ENCODE measurements at places on chromosomes 12 and 14.
A peak's percentile ranks its signal among the peaks of the same experiment; 100 is the strongest.

DNA sequence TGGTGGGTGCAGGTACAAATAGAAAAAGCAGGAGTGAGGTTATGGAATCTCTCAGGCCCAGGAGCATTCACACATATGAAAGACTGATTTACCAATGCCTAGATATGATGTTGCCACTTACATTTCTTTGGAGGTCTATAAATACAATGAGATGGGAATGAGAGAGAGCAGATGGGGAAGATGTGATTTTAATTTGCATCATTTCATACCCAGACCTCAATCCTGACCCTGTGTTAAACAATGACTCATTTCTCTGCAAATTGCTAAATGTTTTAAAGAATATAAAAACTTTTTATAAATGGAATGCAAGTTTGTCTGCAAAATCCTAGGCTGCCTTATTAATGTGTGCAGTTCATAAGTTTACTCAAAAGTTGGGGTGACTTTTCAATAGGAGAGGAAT is 38.6 kb upstream of the GNG2 start:
- DNase-seq = no peak

GRCh38 chr12:8849876-8850275 is 27.5 kb downstream of the A2ML1 start:
- DNase-seq = no peak

GRCh38 chr14:24285351-24285750 is 14.0 kb upstream of the RABGGTA start:
- DNase-seq = no peak

DNA sequence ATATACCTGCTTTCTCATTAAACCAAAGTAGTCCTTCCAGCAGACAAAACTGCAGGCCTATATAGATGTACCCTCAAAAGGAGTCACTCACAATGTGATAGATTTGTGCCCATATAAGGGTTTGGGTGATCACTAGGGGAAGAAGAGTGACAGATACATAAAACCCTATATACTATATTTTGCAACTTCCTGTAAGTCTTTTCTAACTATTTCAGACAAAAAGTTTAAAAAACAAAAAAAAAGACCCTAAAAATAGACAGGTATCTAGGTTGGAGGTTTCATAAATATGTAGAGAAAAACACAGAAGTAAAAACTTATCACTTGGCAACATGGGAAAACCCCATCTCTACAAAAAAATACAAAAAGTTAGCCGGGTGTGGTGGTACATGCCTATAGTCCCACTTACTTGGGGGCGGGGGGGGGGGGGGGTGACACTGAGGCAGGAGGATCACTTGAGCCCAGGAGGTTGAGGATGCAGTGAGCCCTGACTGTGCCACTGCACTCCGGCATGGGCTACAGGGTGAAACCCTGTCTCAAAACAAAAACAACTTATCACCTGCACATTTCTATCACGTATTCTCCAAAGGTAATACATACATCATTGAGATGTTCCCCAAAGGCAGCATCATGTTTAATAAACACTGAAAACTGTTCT is 2.9 kb downstream of the VCPKMT start:
- no peak for DNase-seq

DNA sequence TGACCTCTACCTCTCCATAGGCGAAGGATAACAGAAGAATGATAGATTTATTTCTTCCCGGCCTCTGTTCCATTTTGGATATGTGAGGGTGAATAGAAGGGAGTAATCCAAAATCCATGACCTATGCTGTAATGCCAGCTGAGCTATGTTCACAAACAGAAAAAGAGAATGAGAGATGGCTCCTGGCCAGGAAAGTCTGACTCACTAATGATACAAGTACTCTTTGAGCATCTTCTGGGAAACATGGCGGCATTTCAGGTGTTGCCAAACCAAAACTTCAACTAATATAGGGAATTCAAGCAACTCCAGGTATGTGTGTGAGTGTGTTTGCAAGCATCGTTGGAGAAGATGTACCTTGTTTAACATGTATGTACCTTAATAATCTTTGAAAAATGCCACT is 55.1 kb downstream of the MED13L start:
- peak; percentile 56 for DNase-seq

- no peak for DNase-seq
These were observed 213.7 kb upstream of the NPAS3 start for GRCh38 chr14:32724867-32725471.

- peak; percentile 33 for DNase-seq
These were observed 1.4 kb upstream of the FOXN3 start for GRCh38 chr14:89418452-89418851.

DNA sequence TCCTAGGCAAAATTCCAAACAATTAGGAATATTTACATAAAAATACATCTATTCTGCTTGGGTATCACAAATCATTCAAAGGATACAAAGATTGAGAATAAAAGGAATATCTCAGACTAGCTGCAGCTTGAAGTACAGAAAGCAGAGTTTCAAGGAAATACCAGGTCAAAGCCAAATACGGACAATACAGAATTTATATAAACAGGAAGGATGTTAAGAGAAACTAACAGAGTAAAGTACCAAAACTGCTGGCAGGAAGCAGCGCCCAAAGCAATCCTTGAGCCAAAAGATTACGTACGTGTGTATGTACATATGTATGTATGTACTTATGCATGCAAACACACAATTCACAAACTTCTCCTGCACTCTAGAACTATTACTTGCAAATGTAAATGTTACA is 86.6 kb downstream of the PPP1R12A start:
- no peak for DNase-seq

DNA sequence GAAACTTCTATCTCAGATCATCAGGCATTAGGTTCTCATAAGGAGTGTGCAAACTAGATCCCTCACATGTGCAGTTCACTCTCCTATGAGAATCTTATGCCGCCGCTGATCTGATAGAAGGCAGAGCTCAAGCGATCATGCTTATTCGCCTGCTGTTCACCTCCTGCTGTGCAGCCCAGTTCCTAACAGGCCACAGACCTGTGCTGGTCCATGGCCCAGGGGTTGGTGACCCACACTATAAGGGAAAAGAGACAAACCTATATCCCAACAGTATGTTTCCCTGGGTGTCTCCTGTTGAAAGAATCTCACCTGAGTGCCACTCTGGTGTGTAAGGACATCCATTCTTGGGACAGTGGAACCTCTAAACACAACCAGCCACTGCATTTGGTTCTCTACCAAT is 186.3 kb downstream of the RIMBP2 start:
- DNase-seq = no peak

DNA sequence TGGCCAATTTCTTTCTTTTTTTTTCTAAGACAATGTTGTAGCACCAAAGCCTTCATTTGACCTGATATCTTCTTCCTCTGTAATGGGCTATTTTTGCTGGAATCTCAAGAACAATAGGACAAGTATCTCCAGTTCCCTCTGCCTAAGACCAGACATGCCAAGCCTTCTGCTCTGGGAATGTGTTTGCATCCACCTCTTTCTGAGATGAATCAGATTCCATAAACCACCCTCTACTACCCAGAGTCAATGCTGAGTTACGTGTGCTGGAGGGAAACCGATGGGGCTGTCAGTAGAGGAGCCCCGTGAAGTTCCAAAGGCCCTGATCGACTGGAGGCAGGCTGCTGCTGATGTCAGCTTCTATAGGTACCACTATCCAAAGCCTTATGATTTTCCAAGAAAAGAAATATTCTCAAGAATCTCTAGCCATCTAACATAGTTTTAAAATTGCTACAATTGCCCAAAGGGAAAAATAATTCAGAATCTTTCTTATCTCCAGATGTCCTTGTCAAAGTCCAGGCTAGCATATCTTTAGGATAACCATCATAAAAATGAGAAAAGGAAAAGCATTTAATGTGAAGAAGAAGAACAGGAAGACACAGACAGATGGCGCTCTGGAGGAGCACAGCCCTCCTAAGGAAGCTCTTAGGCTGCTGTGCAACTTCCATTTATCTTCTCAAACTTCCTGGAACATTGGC is 101.9 kb downstream of the SLC8A3 start:
- DNase-seq = no peak

GRCh38 chr14:72679141-72679535 is 214.8 kb downstream of the DPF3 start:
- DNase-seq = no peak

DNA sequence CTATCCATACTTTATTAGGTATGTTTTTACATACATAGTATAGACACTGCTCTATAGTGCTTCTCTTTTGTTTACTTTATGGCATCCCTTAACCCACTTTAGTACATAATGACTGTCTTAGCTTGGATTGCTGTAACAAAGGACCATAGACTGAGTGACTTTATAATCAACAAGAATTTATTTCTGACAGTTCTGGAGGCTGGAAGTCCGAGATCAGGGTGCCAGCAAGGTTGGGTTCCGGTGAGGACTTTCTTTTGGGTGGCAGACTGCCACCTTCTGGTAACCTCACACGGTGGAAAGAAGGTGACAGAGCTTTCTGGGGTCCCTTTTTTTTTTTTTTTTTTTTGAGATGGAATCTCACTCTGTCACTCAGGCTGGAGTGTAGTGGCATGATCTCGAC is 48.6 kb upstream of the PPM1H start:
- no peak for DNase-seq

DNA sequence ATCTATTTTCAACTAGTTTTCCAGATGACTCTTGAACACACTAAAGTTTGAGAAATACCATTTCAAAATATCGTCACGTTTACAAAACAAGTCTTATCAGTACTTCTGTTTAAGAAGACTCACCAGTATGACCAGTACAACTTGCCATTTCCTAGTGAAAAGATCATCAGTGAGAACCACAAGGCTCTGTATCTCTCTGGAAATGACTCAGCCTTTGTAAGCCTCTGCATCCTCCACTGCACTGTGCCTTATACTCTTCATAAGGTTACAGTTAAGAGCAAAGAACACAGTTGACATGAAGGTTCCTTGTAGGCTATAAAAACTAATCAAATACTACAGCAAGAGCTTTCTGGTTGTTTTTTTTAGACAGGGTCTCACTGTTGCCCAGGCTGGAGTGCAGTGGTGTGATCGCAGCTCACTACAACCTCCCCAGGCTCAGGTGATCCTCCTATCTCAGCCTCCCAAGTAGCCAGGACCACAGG is 5.7 kb upstream of the VTI1B start:
- DNase-seq = no peak

GRCh38 chr12:110796952-110797351 is 49.8 kb upstream of the CCDC63 start:
- DNase-seq = no peak

DNA sequence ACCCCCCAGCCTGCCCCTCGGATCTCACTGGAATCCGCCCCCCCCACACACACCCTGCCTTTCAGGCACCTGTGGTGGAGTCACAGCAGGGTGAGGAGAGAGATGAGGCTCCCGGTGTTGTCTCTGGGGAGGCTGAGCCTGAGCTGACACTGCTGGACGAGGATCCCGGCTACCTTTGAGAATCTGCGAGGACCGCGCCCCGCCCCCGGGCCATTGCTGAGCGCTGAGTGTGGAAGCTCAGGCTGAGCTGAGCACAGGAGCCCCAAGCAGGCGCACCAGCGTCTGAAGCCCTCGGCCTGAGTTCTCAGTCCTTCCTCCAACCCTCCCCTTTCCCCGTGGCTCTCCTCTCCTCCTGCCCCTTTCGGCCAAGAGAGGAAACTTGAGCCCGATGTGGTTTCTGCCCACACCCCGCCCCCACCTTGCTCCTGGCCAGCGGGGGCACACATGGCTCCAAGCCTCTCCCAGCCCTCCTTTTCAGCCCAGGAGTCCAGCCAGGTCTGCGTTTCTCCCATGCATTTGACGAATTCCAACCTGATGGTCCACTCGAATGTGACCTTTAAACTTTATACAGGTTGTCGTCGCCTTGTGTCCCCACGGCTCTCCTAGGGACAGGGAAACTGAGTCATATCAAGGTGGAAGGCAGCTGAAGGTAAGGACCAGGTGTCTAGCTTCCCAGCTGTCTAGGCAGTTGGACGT is at the start of gene NFE2:
TSS of gene NFE2 (minus strand) at position 284 of the 696 bp plus-strand sequence. CDS start 5,767 bp downstream, outside the sequence.
- DNase-seq = peak; percentile 54

- peak; percentile 72 for DNase-seq
These were observed 115.0 kb downstream of the BTG1 start for GRCh38 chr12:92030618-92031017.
